ENCODE measurements at places on chromosomes 6 and 20. TPM values are rescaled to one million over a fixed set of nuclear protein-coding genes. Genes with fewer than 3 reads are reported as not detected.

DNA sequence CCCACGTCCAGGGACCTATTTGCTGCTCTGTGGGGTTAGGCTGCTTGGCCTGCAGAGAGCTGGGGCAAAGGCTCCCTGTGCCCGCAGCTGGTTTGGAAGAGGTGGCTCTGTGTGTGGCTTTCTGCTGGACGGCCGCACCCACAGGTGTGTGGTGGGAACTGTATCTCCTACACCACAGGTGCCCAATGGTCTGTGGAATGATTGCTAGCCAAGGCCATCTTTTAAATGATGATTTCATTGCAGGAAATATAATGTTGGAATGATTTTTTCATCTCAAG lies 178.4 kb downstream of the DLL1 start:
- H3K4me1 ChIP-seq: no peaks in the 10 kb centered on the region
- no peaks in the 10 kb centered on the region for H3K27me3 ChIP-seq
- no peak for DNase-seq
- H3K36me3 ChIP-seq: no peaks in the 10 kb centered on the region
- no peak overlapping the region for H3K4me3 ChIP-seq
- no peak overlapping the region for H3K27ac ChIP-seq

DNA sequence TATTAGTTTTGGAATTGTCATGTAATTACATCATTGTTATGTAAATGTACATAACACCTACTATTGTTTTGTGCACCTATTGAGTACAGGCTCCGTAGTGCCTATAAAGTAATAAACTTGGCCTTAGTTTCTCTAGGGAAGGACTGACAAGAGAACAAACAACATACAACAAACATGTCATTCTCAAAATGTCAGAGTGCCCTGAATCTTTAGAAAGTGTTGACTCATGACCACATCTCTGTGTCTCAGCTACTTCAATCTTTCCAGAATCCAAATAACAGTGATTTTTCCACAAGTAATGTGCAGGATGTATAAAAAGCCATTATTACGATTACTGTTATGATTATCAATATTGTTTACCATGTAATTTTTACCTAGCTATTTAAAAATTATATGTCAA lies 17.2 kb downstream of the LAMP5 start:
- no peak overlapping the region for H3K4me3 ChIP-seq
- H3K27me3 ChIP-seq: no peaks in the 10 kb centered on the region
- H3K4me1 ChIP-seq: no peaks in the 10 kb centered on the region
- H3K36me3 ChIP-seq: no peaks in the 10 kb centered on the region

DNA sequence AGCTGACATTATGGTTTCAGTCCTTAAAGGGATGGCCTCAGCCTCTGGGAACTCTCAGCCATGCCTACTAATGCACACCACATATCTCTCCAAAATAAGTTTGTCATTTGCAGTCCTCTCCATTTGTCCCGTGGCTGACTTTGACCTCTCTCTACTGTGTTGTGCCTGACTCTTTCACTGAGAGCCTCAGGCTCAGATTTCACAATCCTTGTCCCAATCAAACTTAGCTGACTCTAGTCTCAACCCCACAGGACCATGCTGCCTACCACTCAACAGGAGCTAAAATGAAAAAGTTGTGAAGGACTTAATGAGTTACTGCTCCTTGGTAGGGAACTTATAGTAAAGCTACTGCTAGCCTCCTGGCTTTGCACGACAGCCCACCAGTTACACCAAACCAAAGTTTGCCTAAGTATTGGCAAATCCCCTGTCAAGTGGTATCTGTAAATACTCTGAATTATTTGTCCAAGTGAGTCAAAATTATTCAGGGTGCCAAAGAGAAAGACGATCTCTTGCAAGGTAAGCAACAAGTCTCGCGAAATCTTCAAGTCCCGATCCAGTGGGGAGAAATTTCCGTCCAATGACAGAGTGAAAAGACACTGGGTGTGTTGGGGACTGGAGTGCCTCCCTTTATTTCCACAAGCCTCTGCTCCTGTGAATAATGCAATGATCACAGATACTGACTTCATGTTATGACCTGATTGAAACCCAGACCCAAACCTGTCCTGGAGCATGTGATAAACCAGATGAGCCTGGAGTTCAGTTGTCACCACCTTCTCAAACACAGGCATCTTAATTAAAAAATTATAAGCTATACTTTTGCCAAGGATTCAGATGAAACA lies 124.4 kb upstream of the FOXQ1 start:
- H3K4me3 ChIP-seq: no peak overlapping the region
- peaks cover 4% of the 10 kb centered on the region for H3K27me3 ChIP-seq
- H3K27ac ChIP-seq: no peak overlapping the region
- no peaks in the 10 kb centered on the region for H3K4me1 ChIP-seq

GRCh38 chr20:6492271-6493055 lies 275.0 kb upstream of the BMP2 start:
- no peaks in the 10 kb centered on the region for H3K36me3 ChIP-seq
- H3K4me3 ChIP-seq: no peak overlapping the region
- no peaks in the 10 kb centered on the region for H3K27me3 ChIP-seq
- no peaks in the 10 kb centered on the region for H3K4me1 ChIP-seq
- H3K27ac ChIP-seq: no peak overlapping the region
- no peak for DNase-seq

GRCh38 chr6:49766762-49767161 lies 20.3 kb downstream of the PGK2 start:
- no peaks in the 10 kb centered on the region for H3K36me3 ChIP-seq
- no peaks in the 10 kb centered on the region for H3K4me1 ChIP-seq
- no peaks in the 10 kb centered on the region for H3K27me3 ChIP-seq

UNC5CL gene
- 4.4 TPM for total RNA-seq

DNA sequence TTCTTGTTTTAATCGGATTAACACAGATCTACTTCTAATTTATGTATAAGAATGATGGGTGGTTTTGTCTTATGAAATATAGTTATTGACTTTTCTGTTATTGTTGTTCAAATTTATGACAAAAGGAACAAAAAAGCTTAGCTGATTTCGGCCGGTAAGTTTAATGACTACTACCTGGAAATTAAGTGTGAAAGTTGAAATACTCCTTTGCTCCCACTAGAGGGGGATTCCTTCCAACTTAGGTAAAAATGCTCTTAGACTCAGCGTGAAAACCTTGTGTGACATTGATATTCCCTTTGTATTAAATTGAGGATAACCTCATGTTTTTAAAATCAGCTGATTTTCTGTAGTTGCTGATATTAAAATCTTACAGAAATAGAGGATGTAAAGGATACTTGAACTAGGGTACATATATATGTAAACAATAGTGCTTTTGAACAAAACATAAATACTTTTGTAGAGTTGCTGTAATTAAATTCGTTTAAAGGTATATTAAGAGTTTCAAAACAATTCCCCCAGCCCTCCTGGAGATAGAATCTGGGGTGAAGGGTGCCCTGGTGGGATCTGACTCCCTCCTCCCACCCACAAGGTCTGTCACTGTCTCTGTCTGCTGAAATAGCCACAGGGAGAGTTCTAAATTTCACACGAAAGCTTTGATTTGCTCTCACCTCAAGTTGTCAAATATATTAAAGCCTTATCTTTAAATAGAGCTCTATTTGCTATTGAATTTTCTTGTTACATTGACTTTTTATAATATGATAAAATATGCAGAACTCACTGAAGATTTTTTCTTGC lies 257.5 kb downstream of the ARID1B start:
- DNase-seq: peak; percentile 68
- H3K27ac ChIP-seq: peak overlapping the region; percentile 69
- peaks cover 22% of the 10 kb centered on the region for H3K4me1 ChIP-seq
- H3K4me3 ChIP-seq: peak overlapping the region; percentile 89
- H3K27me3 ChIP-seq: no peaks in the 10 kb centered on the region
- no peaks in the 10 kb centered on the region for H3K36me3 ChIP-seq

DNA sequence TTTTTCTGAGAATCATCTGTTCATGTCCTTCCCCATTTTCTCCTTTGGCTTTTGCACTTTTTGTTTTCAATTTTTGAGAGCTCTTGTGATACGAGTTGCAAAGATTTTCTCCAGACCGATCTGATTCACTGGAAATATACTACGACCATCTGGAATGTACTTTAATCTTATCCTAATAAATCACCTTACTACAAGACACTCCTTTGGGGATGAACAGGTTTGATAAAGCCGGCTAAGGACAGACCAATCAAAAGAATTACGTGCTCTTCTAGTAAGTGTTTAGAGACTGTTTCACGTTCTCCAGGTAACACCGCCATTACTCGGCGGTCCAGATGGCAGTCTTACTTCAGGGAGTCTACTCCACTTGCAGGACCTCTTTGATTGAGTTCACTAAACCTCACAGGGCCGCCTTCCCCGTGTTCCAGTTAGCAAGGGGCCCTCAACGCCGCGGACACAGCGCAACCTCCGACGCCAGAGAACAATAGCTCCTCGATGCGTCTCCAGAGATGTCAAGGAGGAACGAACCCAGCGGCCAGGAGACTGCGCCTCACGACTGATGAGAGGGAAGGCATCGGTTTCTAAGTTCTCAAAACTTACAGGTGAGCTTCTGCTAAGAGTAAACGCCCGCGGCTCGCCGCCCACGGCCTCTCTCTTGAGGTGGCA lies 920 bp upstream of the WTAP start:
- H3K4me1 ChIP-seq: peaks cover 47% of the 10 kb centered on the region
- peak overlapping the region; percentile 79 for H3K4me3 ChIP-seq
- H3K27me3 ChIP-seq: no peaks in the 10 kb centered on the region
- peak overlapping the region; percentile 98 for H3K27ac ChIP-seq

DNA sequence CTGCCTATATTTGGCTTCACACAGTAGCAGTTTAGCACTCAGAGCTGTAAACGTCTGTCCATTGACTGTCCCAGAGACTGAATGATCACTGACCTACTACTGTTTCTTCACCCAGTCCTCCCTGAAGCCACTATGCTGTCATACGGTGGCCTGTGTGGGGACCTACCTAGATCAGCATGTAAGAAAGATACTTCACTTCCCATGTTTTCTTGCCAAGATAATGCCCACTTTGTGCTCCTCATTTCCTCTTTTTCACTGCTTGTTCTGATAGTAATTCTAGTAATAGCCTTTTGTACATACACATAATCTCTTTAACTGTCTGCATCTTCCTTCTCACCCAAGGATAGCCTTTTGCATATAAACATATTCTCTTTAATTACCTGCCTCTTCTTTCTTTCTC lies 109.9 kb upstream of the TIAM2 start:
- no peaks in the 10 kb centered on the region for H3K4me1 ChIP-seq
- no peak for DNase-seq
- H3K27ac ChIP-seq: no peak overlapping the region

DNA sequence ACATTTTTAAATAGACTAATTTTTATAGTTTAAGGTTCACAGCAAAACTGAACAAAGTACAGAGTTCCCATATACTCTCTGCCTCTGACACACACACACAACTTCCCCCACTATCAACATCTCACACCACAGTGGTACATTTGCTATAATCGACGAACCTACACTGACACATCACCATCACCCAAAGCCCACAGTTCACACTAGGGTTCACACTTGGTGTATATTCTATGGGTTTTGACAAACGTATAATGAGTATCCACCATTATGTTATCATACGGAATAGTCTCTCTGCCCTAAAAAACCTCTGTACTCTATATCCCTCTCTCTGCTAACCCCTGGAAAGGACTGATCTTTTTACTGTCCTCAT lies 15.6 kb downstream of the TMEM30A start:
- H3K4me3 ChIP-seq: no peak overlapping the region
- no peak for DNase-seq
- no peaks in the 10 kb centered on the region for H3K4me1 ChIP-seq

CD93 gene
- 3.3 TPM for total RNA-seq

- no peak overlapping the region for H3K27ac ChIP-seq
- no peaks in the 10 kb centered on the region for H3K36me3 ChIP-seq
- H3K27me3 ChIP-seq: no peaks in the 10 kb centered on the region
- DNase-seq: no peak
- no peaks in the 10 kb centered on the region for H3K4me1 ChIP-seq
These were observed 38.0 kb upstream of the ECHDC1 start for GRCh38 chr6:127381384-127381783.

FAM209B gene
- total RNA-seq: 1.3 TPM

DNA sequence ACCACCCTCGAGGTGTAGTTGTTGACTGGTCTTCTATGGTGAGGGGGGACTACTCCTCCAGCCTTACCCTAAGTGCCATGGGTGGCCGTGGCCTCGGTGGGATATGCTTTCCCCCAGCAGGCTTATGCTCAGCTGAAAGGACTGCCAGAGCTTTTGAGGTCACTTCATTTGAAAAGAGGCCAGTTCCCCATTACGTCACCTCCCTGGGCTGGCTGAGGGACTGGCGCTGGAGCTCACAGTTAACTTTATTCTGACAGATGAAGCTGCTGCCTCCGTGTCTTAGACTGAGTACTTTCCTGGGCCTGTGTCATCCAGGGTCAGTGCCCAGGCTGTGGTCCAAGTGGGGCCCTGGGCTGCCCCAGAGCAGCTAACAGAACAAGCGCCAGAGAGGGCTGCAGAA lies 42.8 kb upstream of the PCMTD2 start:
- no peaks in the 10 kb centered on the region for H3K36me3 ChIP-seq
- no peak overlapping the region for H3K4me3 ChIP-seq
- H3K27me3 ChIP-seq: no peaks in the 10 kb centered on the region
- no peak overlapping the region for H3K27ac ChIP-seq
- H3K4me1 ChIP-seq: no peaks in the 10 kb centered on the region

DNA sequence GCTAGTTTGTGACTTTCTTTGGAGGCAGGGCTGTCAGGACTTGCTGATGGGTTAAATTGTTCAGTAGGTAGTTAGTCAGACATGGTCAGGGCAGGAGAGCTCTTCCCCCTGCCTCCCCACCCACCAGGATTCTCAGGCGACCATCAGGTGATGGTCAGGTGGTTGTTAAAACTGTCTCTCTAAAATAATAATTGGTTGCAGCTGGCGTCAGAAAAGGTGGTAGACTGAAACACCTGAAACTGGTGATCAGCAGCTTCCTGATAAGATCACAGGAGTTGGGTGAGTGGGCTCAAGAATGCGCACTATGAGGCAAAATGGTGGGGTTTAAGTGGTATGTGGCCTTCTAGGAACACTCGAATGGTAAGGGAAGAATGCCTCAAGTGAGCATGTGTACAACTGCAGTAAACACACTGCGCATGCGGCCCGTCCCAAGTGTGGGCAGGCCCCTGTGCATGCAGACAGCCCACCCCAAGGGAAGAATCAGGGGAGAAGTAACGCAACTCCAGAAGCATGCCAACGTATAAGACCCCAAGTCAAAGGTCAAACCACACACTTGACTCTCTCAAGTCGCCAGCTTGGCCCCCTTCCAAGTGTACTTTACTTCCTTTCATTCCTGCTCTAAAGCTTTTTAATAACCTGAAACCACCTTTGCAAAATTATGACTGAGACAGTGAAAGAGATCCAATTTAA lies 7.9 kb upstream of the BLCAP start:
- no peak for DNase-seq
- H3K4me3 ChIP-seq: no peak overlapping the region
- no peak overlapping the region for H3K27ac ChIP-seq
- peaks cover 2% of the 10 kb centered on the region for H3K4me1 ChIP-seq

VSTM2L gene
- not detected for total RNA-seq

- no peaks in the 10 kb centered on the region for H3K36me3 ChIP-seq
- no peak overlapping the region for H3K4me3 ChIP-seq
- H3K27me3 ChIP-seq: peaks cover 1% of the 10 kb centered on the region
- H3K27ac ChIP-seq: no peak overlapping the region
- DNase-seq: no peak
These were observed 333.3 kb upstream of the ZFP64 start for GRCh38 chr20:52524861-52525260.

GRCh38 chr6:12956991-12957320 lies 240.4 kb downstream of the PHACTR1 start:
- no peaks in the 10 kb centered on the region for H3K36me3 ChIP-seq
- peaks cover 5% of the 10 kb centered on the region for H3K4me1 ChIP-seq
- peaks cover 21% of the 10 kb centered on the region for H3K27me3 ChIP-seq
- DNase-seq: no peak

GRCh38 chr20:53828088-53828681 lies 234.5 kb upstream of the ZNF217 start:
- H3K27me3 ChIP-seq: no peaks in the 10 kb centered on the region
- no peak for DNase-seq
- H3K27ac ChIP-seq: no peak overlapping the region
- no peaks in the 10 kb centered on the region for H3K36me3 ChIP-seq
- H3K4me1 ChIP-seq: peaks cover 27% of the 10 kb centered on the region
